K562 (cell line): ENCODE measurements at places on chromosomes 13 and 19.

DNA sequence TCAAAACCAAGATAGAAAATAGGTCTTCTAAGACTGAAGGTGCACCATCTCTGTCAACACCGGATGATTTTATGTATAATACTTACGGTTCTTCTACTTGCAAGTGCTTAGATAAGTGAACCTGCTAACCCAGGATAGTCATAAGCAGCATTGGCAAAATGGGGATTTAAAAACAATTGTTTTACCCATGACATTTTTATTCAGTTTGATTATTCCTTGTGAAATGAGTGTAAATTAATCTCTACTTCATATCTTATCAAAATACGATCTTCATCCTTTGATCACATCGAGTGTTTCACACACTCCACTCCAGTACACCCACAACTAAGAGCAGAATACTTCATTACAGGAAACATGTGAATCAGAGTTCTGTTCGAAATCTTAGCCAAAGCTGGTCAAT is 23.0 kb upstream of the MTRF1 start:
- DNase-seq, result no peak

GRCh38 chr19:39676004-39676403 is 20.3 kb downstream of the LGALS16 start:
- no peak for DNase-seq

- DNase-seq, result no peak
Observed at GRCh38 chr19:50712833-50713232, 6.8 kb downstream of the SHANK1 start.

- no peak for DNase-seq
Observed at GRCh38 chr19:14795078-14795721, 16.8 kb upstream of the ADGRE2 start.

DNA sequence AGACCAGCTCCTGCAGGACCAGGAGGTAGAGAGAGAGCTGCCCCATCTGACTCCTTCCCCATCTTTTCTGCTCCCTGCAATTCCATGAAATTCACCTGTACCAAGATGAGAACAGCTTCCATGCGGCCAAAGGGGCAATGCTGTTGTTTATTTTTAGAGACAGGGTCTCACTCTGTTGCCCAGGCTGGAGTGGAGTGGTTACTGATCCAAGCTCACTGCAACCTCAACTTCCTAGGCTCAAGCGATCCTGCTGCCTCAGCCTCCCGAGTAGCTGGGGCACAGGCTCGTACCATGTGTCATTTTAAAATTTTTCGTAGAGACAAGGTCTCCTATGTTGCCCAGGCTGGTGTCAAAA is 3.6 kb upstream of the PLIN4 start:
- no peak for DNase-seq

DNA sequence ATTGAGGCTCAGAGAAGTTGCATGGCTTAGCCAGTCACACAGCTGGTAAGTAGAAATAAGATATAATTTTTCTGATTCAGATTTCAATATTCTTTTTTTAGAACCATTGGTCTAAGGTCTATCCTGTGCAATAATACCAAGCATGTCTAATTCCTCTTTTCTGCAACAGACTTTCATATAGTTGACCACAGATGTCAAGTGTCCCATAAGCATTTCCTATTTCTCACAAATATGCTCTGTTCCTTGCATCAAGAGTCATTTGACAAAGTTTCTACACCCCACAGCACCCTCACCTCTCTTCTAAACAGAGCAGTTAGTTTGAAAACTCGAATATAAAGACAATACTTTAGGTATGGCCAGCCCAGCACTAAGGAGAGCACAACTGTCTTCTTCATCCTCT is 26.8 kb upstream of the SACS start:
- no peak for DNase-seq

DNA sequence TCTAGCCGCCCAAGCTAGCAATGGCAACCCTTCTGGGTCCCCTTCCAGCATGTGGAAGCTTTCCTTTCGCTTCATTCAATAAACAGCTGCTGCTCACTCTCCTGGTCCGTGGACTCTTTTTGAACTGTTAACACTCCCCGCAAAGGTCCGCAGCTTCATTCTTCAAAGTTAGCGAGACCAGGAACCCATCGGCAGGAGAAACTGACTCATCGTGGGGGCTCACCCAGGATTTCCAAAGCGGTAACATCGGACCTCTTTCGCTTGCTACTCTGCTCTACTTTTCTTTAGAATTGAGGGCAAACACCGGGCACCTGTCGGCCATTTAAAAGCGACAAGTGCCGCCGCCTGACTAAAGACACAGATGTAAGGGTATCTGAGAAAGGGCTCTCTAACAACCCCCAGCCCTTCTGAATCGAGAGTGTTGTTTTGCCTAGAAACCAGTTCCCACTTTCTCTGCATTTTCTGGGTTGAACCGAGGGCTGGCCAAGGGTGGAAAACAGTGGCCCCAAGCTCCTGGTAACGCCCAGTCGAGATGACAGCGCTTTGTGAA is 5.8 kb downstream of the UBA52 start:
- DNase-seq, result no peak

GRCh38 chr19:51600940-51601580 is 29.1 kb downstream of the SIGLEC5 start:
- DNase-seq, result no peak

- peak; percentile 95 for DNase-seq
Observed at GRCh38 chr19:51327066-51328001, 14.6 kb downstream of the VSIG10L start.

- peak; percentile 79 for DNase-seq
Observed at GRCh38 chr19:51065221-51065960, 499 bp upstream of the KLK13 start.
